GM18507 (cell line): ENCODE measurements at places on chromosomes 13 and 19.
A peak's percentile ranks its signal among the peaks of the same experiment; 100 is the strongest.

- no peak for DNase-seq
Measured at GRCh38 chr13:50452756-50453155, 390.7 kb downstream of the DLEU7 start.

DNA sequence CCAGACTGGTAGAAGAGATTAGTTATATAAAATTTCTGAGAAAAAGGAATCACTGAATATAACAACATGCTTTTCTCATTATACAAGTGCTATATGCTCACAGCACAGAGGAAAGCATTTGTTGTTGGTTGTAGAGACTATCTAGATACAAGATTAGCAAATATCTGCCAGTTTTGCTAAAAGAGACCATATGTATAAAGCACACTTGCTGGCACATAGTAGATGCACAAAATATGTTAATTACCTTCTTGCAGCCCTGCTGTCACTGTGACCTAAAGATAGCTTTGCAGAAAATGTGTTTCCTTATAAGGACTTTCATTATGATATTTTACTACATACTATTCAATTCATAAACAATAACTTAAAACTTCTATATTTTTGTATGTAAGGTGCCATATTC lies 755.1 kb downstream of the PCDH9 start:
- DNase-seq = no peak

- DNase-seq = peak; percentile 33
Measured at GRCh38 chr19:5961969-5962945, 15.7 kb downstream of the RANBP3 start.

DNA sequence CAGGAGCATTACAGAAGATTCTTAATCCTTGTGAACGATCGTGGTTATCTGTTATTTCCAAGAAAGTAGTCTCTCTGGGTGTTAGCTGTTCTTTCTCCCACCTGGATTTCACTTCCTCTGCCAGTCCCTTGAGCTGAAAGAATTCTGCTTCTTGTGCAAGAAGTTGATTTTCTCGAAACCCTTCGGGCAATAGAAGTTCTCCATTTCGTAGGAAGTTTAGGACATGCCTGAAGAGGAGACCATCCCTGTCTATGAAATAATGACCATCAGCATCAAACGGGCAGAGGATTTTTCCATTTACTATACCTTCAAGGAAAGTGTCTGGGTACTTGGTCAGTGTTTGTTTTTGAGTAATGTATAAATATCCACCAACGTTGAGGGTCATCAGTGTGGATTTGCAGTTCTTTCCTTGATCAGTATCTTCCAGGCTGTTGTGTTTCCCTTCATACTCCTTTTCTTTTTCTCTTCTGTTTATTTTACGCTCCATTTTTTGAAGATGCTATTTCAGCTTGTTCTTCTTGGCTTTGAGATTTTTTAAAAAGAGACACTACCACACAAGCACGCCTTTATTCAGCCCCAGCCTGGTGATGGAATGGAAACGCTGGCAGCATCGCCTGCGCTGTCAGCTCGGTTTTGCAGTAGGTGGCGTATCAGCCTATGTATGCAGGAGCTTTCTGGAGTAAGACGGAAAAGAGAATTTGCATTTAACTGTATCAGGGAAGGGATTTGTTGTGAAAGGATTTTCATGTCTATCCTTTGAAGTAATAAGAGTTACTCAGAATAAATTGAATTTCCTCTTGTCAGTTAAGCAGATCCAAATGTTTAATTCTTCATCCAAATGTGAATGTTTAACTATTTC lies 6.5 kb downstream of the KCTD4 start:
- no peak for DNase-seq
